ENCODE measurements at places on chromosomes 3 and 15. TPM values are rescaled to one million over a fixed set of nuclear protein-coding genes. Genes with fewer than 3 reads are reported as not detected.

The CFAP100 gene
- not detected for total RNA-seq

The DUOXA2 gene
- total RNA-seq, result not detected

The SCG3 gene
- total RNA-seq, result 1.6 TPM

The C15orf62 gene
- total RNA-seq, result under 0.01 TPM

The ZNF621 gene
- total RNA-seq, result 8.1 TPM

The HIGD2B gene
- total RNA-seq, result 0.11 TPM

The CD200 gene
- total RNA-seq, result 4.7 TPM

The CAND2 gene
- 0.98 TPM for total RNA-seq

The MOBP gene
- not detected for total RNA-seq

The PSMD2 gene
- total RNA-seq, result 355 TPM

The IL20RB gene
- 0.54 TPM for total RNA-seq

The DPPA4 gene
- total RNA-seq, result not detected

The P4HTM gene
- total RNA-seq, result 3.2 TPM

The CLDN16 gene
- total RNA-seq, result not detected

The PLCH1 gene
- total RNA-seq, result not detected

The ANKRD34C gene
- not detected for total RNA-seq

The TP63 gene
- not detected for total RNA-seq

The GOLGA8S gene
- total RNA-seq, result under 0.01 TPM

The LINGO1 gene
- 0.09 TPM for total RNA-seq

The RNF111 gene
- 22.3 TPM for total RNA-seq

The HDC gene
- total RNA-seq, result not detected

The RLBP1 gene
- total RNA-seq, result not detected

The ST6GAL1 gene
- total RNA-seq, result 75.0 TPM

The FBXO40 gene
- not detected for total RNA-seq

The CACNA2D3 gene
- not detected for total RNA-seq

The SH2D7 gene
- total RNA-seq, result not detected

The TMEM207 gene
- total RNA-seq, result not detected

The GOLGA8G gene
- not detected for total RNA-seq

The UPK1B gene
- total RNA-seq, result not detected

The HGD gene
- total RNA-seq, result 0.11 TPM

The RYR3 gene
- not detected for total RNA-seq

The MYD88 gene
- total RNA-seq, result 17.4 TPM
